ENCODE measurements at places on chromosomes 7 and 10.

GRCh38 chr7:48180981-48181380, 9.7 kb downstream of the ABCA13 start:
- no peak for DNase-seq

DNA sequence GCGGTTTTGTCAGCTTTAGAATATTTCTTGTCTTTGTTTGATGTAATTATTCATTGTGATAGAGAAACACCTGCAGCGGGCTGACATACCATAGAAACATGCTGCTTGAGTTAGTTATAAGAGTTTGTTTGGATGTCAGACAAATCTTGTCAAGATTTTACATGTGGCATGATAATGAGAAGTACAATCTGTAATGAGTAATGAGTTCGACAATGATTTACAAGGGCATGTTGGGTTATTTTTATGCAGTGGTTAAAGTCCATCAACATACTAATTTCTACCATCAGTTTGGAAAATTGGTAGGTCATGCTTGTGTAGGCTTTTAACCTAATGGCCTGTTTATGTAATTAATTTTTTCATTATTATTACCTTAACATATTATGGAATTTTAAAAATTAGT, 31.3 kb downstream of the FZD1 start:
- DNase-seq: no peak

GRCh38 chr10:34813626-34814222, 1.4 kb downstream of the PARD3 start:
- no peak for DNase-seq

DNA sequence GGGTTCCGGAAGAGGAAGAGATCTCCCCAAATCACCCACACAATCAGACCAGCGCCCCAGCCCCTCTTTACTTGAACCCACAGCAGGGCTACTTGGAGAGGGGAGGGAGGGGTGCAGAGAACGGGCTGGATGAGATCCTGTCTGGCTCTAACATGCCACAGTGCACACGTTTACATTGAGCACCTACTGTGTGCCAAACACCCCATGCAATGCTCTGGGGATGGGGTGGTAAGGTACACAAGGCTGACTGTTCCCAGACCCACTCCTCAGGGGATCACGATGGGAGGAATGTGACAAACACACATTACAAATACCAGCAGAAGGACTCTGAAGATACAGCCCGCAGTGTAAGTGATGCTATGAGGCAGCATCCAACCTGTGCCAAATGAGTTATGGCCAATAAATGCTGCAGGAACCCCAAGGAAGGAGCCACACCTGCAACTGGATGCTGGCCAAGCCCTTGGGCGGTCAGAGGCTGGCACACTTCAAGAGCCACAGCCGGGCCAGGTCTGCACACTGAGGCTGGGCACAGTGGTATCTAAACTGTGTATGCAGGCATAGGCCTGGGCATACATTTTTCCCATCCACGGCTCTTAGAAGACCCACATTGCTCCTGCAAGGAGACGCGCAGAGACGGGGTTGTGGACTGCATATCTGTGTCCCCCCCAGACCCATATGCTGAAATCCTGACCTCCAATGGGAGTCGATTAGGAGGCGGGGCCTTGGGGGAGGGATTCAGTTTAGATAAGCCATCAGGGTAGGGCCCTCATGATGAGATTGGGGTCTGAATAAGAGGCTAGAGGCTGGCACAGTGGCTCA, 6.4 kb downstream of the SPOCK2 start:
- DNase-seq: no peak

DNA sequence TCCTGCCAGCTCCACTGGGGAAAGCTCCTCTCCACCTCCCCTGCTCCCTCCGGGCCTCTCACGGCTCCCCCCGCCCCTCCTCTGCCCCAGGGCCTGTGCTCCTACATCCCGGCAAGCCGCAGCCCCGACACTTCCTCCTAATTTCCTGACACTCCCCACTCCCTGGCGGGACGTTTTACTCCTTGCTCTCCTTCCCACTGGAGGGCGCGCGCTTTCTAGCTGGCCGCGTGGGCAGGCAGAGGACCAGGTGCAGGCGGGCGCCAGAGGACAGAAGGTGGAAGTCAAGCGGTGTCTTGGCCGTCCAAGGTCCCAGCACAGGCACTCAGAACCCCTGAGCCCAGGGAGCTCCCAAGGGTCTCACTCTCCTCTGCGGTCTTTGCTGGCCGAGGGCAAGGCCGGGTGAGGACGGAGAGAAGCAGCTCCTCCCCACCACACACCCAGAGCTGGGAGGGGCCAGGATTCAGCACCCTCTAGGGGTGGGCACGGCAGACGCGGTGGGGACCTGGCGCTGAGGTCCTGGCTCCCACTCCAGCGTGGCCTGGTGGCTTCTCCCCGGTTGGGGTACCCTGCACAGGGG, 19.1 kb downstream of the ADAM8 start:
- no peak for DNase-seq

GRCh38 chr10:29784175-29784773, 149.5 kb upstream of the SVIL start:
- no peak for DNase-seq

GRCh38 chr10:26780793-26781601, 79.8 kb downstream of the ABI1 start:
- no peak for DNase-seq

DNA sequence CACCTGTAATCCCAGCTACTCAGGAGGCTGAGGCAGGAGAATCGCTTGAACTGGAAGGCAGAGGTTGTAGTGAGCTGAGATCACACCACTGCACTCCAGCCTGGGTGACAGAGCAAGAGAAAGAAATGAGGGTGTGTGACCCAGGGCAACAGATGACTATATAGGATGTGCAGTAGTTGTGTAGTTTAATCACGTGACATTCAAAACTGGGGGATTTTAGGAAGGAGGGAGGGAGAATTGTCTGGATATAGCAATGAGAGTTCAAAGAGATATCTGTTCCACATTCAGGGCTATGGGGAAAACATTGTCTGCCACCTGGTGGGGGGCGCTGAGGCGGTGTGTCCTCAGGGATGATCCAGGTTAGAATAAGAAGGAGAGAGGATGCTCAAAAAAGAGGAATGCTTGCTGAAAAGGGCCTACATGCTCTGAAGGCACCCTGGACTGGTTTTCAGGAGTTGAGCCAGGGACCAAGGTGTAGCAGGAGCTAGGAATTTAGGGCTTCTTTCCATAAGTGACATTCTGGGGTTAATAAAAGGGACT, 7.8 kb upstream of the ZYX start:
- no peak for DNase-seq

DNA sequence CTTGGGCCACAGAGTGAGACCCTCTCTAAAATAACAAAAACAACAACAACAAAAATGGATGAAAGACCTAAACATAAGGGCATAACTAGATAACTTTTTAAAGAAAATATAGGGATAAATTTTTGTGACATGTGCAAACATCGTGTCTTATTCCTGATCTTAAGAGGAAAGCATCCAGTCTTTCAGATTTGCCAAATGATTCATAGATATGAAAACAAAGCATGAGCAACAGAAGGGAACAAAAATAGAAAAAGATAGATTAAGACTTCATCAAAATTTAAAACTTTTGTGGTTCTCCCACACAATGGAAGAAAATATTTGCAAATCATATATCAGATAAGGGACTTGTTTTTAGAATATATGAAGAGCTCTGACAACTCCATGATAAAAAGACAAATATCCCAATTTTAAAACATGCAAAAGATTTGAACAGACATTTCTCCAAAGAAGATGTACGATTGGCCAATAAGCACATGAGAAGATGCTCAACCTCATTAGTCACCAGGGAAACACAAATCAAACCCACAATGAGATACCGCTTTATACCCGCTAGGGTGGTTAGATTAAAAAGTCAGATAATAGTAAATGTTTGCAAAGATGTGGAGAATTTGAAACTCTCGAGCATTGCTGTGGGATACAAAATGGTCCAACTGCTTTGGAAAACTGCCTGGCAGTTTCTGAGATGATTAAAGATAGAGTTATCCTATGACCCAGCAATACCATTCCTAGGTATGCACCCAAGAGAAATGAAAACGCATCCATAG, 20.3 kb downstream of the PPIF start:
- no peak for DNase-seq

- no peak for DNase-seq
These were observed 6.3 kb downstream of the EPC1 start for GRCh38 chr10:32340596-32341180.

DNA sequence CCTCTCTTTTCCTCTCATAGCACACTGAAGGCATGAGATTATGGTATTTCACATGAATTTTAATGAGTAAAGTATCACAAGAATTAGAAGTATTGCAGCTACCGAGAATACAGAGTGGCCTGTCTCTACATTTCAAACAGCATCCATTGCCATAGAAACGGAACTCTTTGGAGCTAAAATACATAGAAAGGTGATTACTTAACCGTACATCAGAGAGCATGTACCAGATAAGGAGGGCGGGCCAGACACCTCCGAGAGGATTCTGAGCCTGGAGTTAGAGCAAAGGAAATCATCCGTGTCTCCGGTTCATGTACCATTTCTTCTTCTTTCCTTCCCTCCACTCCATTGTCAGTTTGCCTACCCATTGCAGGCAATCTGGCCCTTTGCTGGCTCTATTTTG, 196.7 kb downstream of the KLF6 start:
- DNase-seq: no peak

DNA sequence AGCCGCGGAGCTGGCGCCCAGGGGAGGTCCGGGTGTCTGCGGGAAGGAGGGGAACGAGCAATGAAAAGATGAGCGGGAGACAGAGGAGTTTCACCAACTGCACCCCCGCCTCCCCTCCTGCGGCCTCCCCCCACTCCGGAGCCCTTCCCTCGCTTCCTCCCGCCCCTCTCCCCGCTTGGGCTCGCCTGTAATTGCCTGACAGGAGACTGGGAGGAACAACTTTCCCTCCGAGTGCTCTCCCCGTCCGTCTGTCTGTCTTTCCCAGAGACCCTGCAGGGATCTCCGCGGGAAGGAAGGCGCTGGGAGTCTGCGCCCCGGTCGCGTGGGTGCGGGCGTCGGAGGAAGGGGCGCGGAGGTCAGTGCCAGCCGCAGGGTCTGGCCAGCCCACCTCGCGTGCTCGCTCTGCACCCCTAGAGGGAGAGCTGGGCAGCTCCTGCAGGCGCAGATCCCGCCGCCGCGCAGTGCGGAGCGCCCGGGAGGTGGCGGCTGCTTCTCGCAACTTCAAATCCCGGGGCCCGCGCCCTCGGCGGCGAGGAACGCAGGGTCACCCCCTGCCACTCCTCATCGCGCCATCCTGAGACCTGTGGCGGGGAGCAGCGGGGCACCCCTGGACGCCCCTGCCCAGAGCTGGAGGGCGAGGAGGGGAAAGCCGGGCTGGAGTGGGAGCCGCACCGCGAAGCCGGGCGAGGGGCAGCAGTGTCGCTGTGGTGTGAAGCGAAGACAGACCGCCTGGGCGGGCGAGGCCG, 511 bp upstream of the NRP1 start:
- DNase-seq: no peak

DNA sequence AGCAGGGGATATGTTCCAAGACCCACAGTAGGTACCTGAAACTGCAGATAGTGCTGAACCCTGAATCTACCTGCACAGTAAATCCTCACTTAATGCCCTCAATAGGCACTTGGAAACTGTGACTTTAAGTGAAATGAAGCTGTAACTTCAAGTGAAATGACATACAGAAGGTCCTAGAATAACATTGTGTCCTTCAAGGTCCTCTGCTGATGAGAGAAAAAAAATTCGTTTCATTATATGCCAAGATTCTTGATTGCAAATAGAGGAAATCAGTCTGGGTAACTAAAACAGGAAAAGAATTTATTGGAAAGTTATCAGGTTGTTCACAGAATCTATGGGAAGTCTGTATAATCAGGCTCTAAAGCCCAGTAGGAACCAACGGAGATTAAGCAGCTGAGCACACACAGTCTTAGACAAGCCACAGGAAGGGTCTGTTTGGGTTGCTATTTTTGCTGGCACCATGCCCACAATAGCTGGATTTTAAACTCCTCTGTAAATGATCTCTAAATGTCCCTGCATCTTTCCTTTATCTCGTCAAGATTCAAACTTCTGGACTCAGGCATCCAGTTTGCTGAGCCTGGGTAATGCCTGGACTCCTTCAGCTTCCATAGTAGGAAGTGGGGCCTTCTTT, 57.5 kb downstream of the EXOC4 start:
- DNase-seq: no peak

GRCh38 chr7:4687956-4688355, 5.9 kb downstream of the FOXK1 start:
- DNase-seq: no peak

GRCh38 chr10:100109670-100110069, 28.0 kb upstream of the CPN1 start:
- DNase-seq: no peak
